Kidney epithelial cell (primary cell): ENCODE measurements at places on chromosomes 6 and 20. TPM values are rescaled to one million over a fixed set of nuclear protein-coding genes. Genes with fewer than 3 reads are reported as not detected.

The PABPC1L gene
- total RNA-seq: 15.7 and 27.2 TPM in 2 replicates

The ZC2HC1B gene
- not detected in 2 replicates for total RNA-seq

The IL17A gene
- not detected in 2 replicates for total RNA-seq

The CRNKL1 gene
- 18.3 and 22.4 TPM in 2 replicates for total RNA-seq

The ATG5 gene
- total RNA-seq: 29.8 and 32.8 TPM in 2 replicates

The ULBP2 gene
- total RNA-seq: 3.5 and 6.1 TPM in 2 replicates

The GPR63 gene
- 1.5 and 1.8 TPM in 2 replicates for total RNA-seq

DNA sequence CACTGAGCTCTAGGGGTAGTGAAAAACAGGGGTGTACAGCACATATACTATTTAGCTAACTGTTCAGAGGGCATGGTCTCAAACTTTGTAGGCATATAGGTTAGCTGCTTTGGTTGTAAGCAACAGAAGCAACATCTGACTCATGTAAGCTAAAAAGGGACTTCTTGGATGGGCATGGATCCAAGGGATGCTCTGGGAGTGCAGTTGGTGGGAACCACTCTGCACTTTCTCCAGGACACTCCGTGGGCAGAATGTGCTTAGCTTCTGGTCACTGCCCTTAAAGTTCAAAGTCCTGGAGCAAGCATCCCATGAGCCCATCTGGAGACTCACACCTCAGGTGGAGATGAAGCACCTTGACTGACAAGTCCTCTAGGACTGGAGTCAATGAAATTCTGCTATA is 11.5 kb downstream of the APCDD1L start:
- no peak for DNase-seq

DNA sequence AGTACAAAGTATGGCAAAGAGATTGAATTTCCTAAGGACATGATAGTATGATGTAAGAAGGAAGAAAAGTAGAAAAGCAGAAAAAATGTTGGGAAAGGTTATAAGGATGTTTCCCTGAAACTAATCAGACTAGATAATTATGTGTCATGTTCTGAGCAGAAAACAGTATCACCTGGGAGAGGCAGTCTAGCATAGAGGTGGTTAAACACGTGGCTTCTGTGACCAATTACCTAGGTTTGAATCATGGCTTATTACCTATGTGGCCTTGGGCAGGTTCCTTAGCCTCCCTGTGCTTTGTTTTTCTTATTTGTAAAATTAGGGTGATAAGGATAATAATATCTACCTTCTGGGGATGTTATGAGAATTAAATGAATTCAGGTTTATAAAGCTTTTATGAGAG is 38.0 kb downstream of the SCGN start:
- no peak for DNase-seq

DNA sequence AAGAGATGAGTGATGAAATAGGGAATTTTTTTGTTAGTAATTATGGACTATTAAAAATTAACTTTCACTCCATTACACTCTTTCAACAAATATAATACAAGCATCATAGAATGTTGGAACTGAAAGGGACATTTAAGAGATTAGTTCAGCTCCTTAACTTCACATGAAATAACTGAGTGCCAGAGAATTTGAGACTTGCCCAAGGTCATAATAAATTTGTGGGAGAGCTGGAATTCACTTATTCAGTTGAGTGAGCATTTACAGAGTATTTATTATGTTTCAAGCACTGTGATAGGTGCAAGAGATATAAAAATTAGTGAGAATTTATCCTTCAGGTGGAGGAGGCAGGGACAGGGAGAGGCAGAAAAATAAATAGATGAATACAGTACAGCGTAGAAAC is 154.6 kb downstream of the KCNQ5 start:
- DNase-seq: no peak

DNA sequence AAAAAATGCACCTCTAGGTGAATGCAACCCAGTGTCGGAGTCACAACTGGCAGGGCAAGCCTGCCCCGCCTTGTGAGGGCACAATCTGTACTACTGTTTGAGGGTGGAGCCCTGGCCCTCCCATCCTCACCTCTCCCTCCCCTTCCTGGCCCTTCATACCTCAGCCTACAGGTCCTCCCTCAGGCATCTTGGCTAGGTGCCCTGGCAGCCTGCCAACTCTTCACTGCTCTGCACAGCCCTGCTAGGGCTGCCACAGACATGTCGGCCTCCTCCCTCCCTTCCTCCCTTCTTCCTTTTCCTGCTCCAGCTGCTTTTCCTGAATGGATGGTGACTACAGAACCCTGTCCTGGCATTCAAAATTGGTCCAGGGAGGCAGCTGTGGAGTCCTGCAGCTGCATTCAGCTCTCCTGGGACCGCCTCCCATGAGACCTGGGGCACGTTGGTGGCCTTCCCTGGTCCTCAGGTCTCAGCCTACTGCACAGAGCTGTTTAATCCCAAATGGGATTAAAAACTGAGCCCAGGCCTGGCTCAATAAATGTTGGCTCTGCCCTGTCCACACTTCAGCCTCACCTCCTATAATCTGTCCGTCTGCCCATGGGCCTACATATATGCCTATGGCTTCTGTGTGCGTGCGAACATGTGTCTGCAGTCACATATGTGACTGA is 52.7 kb downstream of the CDH22 start:
- peak; percentile 2 for DNase-seq

- no peak for DNase-seq
Observed at GRCh38 chr6:135901774-135902524, 50.4 kb downstream of the PDE7B start.

- DNase-seq: peak; percentile 82
Observed at GRCh38 chr6:122696853-122697252, 82.7 kb upstream of the FABP7 start.

- no peak for DNase-seq
Observed at GRCh38 chr20:52190437-52191131, 995 bp downstream of the ZFP64 start.

- peak; percentile 35 for DNase-seq
Observed at GRCh38 chr6:138815797-138816528, 20.1 kb downstream of the ECT2L start.

GRCh38 chr20:24633026-24633425 is 163.6 kb downstream of the SYNDIG1 start:
- no peak for DNase-seq

DNA sequence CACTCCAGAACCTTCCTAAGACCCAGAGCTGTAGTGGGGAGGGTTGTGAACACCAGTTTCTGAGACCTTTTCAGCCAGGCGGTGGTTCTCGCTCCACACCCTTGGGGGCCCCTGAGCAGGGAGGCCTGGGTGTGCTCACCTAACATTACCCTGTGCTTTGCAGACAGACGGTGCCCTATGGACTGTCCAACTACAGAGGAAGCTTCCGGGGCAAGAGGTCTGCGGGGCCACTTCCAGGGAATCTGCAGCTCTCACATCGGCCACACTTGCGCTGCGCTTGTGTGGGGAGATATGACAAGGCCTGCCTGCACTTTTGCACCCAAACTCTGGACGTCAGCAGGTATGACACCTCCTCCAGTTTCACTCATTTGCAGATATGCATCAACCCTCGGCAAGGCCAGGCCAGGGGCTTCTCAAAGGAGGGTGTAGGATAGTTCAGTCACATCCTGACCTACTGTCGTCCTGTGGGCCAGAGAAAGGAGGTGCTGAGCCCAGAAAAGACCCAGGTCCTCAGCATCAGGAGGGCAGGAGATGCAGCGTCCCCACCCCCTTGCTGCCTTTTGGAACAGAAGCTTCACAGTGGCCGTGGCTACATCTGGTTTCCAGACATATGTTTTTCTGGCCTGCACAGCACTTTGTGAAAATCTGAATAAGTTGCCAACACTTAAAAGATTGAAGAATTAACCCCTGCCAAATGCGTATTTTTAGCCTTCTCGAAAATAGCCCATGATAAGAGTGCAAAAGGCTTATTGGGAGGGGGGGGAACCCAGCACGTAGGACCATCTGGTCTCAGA is 20.6 kb downstream of the EDN3 start:
- DNase-seq: no peak

DNA sequence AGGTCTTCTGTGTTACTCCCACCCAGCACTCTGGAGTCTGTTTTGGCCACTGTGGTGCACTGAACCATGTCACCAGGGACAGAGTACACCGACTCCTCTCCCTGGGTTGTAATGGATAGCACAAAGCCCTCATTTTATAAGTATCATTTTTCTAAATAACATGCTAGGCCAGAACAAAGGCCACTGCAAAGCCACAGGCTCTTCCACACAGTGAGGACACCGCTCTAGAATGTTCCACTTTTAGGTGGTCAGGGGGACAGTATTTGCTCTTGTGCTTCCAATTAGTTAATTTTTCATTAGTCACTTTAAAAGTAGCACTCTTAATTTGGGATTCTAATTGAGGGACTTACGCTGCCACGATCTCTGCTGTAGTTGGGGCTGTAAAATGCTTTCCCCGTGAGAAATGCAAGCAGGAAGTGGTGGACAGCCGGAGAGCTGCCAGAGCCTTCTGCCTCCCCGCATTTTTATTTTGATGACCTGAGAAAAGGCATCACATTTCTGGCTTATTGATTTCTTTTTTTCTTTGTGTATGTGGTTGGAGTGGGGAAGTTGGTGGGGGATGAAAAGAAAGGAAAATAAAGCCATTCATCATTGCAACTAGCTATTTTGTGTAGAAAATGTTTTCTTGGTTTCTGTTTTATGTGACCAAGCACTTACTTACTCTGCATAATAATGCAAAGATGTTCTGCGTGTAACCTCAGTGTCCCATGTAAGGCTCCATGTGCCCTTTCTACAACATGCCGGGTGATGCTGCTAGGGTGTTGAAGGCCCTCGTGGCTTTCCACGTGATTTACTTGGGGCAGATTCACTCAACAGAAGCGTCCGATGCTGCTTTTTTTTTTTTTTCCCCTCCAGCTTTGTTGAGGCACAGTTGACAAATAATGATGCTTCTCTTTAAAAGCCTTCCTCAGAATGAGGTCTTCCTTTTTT is 195.9 kb downstream of the SASH1 start:
- no peak for DNase-seq

- no peak for DNase-seq
Observed at GRCh38 chr6:107600121-107600520, 110.2 kb downstream of the SOBP start.

DNA sequence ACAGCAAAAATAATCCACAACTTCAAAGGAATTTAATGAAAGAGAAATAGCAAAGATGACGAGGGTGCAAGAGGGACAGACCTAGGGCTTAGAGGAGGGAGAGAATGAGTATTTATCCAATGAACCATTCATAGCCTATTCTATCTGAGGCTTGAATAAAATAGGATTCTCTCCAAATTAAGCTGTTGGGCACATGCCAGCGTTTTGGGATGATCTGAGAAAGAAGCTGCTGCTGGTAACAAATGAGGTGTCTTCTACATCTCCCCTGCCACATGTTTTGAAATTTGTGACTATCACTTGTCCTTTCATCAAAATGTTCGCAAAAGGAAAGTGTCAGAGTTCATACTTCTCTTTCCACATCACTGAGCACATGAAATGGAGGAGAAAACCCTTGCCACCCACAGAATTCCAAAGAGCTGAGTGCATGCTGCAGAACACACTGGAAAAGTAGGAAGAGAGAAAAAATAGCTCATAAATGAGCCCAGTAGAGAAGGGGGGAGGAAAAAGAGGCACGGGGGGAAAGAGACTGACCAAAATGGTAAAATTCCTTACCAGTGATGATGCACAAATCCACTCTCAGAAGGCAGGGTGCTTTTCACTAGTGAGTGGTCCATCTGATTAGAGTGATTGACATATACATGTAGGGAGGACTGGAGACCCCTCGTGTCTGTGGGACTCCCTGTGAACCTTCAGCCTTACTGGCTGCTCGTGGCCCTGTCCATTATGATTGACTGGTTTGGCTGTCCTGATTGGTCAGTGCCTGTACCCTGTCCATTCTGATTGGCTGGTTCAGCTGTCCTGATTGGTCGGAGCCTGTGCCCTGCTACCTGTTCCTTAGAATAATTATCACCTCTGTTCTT is 180.5 kb downstream of the OGFRL1 start:
- DNase-seq: peak; percentile 95

- DNase-seq: peak; percentile 25
Observed at GRCh38 chr6:84635081-84635761, 129.2 kb downstream of the TBX18 start.

DNA sequence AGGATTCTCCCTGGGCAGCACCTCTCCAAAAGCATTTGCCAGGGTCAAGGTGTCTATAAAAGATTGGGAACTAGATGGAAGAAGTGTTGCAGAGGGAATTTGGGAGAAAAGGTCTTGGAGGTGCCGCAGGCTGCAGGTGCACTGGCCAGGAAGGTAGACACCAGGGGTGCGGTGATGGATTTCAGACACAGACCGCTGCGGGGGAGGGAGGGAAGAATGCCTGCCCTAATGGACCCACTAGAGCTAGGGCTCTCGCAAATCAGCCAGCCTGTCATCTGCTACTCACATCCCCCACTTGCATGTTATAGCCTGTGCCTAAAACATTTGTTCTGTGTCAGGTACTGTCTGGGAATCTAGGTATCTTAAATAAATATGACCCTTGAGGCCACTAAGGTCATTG is 193.6 kb upstream of the SLC24A3 start:
- DNase-seq: no peak

DNA sequence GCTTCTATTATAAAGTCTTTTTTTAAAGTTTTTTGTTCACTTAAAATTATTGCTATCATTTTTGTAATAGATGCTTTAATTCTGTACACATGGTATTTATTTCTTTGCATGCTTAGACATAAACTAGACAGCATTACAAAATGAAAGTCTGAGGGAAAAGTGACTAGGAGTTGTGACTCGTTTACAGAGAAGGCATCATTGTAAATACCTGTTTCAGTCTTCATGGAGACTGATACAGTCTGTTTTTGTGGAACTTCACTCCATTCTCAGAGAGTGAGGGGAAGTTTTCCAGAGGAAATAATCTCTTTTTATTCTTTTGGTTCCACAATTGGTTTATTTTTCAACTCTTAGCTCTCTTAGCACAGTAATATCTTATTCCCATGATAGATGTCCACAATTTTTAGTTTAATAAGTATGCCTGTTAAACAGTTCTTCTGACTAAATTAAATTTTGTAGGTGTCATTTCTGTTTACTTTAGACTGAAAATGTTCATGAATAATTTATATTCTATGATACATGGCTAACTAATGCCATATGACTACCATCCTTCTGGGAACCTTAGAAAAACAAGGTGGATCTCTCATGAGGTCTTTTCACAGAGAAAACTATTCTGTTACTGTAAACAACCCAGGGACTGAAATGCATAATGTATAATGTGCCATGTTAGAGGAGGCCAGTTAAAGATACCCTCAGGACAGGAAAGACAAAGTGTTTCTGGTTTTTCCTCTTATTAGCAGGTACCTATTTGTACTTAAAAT is 69.2 kb downstream of the MYO6 start:
- DNase-seq: no peak

DNA sequence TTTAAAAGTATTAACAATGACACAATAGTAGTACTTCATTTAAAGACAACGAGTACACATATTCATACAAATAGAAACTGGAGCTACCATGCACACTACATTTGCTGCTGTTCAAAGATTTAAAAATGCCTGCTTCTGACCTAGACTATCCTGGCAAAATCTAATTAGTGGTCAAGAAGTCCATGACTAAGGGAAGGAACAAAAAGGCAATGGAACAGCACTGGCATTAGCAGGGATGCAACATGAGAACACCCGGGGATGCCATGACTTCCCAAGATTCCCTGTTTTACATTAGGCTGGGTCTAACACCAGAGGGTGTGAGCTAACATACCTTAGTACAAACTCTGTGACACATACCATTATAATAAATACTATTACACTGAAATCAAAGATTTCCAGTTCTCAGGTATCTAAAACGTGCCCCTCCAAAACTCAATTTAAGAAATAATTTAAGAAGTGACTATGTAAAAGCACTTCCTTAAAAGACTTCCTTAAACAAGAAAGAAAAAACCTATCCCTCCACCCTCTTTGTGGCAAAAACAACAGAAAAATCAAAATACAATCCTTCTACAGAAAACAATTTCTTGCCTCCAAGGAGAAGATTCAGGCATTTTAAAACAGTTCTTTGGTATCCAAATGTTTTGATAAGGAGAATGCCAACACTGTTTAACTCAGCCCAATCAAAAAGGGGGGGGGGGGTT is 25.5 kb downstream of the CHD6 start:
- DNase-seq: no peak

- no peak for DNase-seq
Observed at GRCh38 chr20:45114465-45115385, at the start of gene WFDC5. Gene WFDC5, minus strand, starts transcription at chr20:45115174. Its CDS starts 91 bp downstream, at chr20:45115083.
